Common myeloid progenitor, CD34-positive (primary cell): ENCODE measurements at places on chromosomes 3 and 15.

DNA sequence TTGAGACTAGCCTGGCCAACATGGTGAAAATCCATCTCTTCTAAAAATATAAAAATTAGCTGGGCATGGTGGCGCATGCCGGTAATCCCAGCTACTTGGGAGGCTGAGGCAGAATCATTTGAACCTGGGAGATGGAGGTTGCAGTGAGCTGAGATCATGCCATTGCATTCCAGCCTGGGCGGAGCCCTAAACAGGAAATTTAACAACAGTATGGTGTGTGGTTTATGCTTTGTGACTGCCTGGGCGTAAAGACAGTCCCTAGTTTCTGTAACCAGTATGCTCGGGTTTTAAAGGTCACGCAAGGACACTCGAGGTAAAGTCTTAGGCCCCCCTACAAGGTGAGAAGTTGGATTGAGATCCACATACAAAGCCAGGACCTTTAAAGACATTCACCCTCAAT, 43.3 kb downstream of the USP50 start:
- DNase-seq, result no peak

DNA sequence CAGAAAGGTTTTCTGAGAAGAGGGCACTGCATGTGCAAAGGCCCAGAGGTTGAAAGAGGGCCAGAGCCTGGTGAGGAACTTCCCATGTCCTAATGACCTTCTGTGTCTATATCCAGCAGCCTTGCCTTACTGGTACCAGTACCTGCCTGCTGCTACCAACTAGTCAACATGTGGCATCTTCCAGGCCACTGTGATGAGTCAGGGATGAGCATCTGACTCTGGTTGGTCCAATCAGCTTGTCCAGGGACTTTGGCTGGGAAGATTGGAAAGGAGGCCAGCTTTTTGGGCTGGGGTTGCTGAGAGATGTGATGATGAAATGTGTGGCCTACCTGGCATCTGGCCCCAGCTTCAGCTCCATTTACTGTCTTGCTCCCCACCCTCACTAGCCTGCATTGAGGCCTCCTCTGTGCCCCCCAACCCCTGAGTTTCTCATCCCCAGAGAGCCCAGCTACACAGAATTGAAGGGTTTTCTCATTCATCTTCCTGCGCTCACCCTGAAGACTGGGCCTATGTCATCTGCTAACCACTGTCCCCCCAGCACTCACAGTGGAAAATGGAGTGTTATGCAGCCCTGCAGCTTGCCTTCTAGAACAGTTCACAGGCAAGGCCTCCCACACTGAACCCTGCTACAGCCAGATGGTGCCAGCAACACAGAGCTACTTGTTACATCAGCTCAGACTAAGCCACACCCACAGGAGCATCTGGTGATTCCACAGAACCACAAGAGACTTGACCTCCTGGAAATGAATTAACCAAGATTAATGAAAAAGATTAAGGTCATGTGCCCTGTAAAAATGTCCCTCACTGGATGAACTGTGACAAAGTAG, 1.3 kb upstream of the TWF2 start:
- DNase-seq, result peak; percentile 83

DNA sequence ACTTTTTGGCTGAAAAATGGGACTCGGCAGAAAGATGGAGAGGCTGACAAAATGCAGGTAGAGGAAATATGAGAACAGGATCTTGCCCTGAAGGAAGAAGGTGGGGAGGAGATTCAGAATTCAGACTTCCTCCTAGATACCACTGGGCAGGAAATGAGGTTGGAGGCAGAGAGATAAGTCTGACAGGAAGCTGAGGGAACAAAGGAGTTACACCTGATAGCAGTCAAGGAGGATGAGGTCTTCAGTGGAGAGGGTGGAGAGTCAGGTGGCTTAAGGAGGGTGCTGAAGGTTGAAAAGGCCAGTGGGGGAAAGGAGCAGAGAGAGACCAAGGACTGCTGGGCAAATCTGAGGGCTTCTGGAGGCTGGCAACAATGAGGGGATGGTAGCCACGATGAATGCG, 56.8 kb downstream of the CCR4 start:
- peak; percentile 11 for DNase-seq

- DNase-seq, result peak; percentile 69
Observed at GRCh38 chr3:177836671-177837070, 639.4 kb upstream of the TBL1XR1 start.

GRCh38 chr3:139917226-139917785, 17.7 kb upstream of the CLSTN2 start:
- no peak for DNase-seq

GRCh38 chr3:19284974-19285373, 136.7 kb downstream of the KCNH8 start:
- no peak for DNase-seq

DNA sequence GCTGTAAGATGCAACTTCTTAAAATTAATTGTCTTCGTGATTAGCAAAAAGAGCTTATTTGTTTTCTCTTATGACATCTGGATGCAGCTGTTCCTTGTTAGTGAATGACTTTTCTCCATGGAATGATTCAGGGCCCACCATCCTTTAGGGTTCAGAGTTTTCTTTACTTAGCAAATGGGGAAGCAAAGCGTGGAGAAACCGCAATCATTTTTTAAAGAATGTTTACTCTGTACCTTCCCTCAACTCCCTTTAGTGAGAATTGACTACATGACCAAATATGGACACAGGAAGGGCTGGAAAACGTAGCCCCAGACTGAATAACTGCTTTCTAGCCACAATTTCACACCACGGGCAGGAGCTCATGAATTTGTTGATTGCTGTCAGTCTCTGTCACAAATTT, 130.1 kb downstream of the EDEM1 start:
- peak; percentile 66 for DNase-seq

GRCh38 chr3:108602249-108602934, 12.9 kb downstream of the DZIP3 start:
- DNase-seq, result peak; percentile 27

DNA sequence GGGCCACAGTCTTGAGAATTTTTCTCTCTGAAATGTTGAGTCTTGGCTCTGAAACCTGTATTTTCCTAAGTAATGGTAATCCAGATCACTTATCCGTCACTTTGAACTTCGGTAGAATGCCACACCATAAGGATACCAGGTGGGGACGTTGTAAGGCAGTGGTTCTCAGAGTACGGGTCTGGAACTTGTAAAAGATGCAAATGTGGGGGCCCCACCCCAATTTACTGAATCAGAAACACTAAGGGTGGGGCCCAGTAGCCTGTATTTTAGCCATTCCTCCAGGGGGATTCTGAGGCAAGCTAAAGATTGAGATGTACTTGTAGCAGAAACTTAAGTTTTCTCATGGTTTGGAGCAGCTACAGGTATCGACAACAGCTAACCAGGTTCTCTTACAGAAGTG, 555.3 kb downstream of the FOXP1 start:
- DNase-seq, result no peak

DNA sequence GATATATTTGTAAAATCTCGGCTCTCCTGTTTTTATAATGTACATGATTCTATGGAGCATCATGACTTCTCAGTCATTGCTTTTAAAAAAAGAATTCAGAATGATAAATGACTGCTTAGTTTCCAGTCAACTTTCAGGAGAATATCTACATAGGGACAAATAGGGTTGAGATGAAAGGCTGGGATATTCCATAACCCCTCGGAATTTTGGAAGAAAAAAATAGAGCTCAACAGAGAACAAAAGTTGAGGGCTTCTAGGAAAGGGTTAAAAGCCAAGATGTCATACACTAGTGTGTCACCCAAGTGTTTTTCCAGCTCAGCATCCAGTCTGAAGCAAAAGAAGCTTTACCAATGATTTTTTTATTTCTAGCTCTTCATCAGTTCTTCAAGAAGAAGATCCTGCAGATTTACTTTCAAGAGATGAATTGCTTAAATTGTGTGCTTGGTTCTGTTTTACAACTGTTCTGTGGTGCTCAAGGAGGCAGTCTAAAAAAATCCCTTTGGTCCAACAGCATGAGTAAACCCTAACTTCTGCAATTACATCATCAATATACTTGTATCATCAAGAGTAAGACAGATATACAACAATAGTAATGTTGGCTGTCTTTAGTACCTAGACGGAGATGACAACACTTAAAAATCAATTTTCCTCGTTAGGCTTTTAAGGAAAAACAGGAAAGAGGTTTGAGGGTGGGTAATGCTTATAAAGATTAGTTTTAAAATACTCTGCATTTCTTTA, 979 bp downstream of the UNC13C start:
- DNase-seq, result peak; percentile 22

- DNase-seq, result no peak
Observed at GRCh38 chr3:105842449-105842848, 26.4 kb downstream of the CBLB start.

DNA sequence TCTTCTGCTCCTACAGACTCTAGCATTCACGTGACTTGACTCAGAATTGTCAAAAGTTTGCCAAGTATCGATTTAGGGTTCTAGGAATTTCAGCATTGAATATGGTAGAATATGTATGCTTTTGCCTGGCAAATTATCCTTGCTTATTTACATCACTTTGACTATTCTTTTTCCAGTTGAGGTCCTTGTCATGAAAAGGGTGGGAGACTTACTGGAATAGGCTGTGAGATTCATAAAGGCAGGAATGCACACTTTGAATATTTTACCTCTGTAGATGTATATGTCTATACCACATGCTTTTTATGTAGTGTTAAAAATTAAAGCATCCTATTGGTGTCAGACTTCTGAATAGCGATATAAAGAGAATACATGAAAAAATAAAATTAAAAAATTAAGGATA, 378.8 kb upstream of the RARB start:
- no peak for DNase-seq

- DNase-seq, result peak; percentile 60
Observed at GRCh38 chr3:28286595-28286994, 45.2 kb downstream of the CMC1 start.

- no peak for DNase-seq
Observed at GRCh38 chr3:49629866-49630265, 44.3 kb upstream of the APEH start.

DNA sequence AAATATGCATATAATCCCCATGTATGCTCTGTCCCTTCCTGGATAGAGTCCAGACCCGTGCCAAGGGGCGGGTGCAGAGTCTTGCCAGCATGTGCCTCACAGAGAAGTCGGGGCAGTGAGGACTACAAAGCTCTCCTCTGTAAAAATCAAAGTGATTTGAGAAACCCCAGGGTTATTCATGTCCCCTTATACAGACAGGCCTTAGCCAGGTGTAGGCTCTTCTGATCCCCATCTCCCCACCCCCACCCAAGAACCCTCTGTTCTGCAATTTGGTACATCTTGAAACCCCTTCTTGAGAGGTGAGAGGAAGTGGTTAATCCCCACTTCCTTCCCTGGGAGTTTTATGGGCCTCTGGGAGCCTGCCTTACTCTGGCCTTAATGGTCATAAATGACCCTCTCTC, 24.7 kb downstream of the TRIM71 start:
- peak; percentile 66 for DNase-seq

DNA sequence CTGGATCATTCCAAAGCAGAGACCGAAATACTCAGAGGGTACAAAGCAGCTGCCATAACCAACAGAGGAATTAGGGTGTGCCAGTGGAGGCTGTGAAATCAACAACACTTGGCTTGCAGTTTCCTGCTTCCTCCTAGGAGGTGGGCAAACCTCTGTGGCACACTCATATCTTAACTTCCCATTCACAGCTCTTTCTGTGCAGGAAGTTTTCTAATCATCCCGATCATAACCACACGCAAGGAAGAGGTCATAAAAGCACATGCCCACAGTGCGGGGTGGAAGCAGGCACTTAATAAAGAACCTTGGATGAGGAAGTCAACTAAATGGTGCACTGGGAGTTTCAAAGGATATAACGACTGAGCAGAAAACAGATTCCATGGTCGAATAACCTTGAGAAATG, 5.1 kb downstream of the SCAMP2 start:
- peak; percentile 94 for DNase-seq

- no peak for DNase-seq
Observed at GRCh38 chr3:125212509-125213363, at the start of gene SLC12A8. SLC12A8 (minus strand) TSS chr3:125212748; CDS start chr3:125211349, 1,399 bp downstream.

DNA sequence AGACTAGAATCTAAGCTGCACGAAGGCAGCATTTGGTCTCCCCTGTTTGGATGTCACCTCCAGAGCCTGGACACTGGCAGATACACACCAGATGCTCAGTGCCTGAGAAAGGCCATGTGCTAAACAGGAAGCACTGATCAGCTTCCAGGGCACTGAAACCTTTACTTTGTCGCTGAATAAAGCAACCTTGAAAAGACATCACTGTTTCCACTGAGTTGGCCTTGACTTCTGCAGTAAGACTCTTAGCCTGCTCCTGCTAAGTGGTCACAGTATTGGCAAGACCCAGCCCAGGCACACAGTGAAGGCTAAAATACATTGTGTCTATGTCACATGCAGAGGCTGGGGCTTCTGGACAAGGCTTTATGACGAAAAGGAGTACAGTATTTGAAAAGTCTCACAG, 104.3 kb upstream of the ICE2 start:
- DNase-seq, result no peak

DNA sequence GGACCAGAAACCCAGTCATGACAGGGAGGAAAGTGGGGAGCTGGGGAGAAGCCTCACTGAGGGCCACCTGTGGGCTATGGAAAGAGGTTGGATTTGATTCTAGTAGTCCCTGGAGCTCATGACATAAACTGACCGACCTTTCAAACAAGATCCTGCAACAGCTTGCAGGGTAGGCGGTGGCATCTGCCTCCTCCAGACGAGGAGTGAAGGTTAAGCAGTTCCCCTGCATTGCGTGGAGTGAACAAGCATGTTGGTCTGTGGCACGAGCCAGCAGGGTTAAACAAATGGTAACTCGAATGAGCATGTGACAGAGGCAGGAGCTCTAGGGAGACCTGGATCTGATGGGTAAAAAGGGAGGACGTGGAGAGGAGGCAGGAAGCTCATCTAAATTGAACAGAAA, 12.7 kb downstream of the TGM4 start:
- no peak for DNase-seq

DNA sequence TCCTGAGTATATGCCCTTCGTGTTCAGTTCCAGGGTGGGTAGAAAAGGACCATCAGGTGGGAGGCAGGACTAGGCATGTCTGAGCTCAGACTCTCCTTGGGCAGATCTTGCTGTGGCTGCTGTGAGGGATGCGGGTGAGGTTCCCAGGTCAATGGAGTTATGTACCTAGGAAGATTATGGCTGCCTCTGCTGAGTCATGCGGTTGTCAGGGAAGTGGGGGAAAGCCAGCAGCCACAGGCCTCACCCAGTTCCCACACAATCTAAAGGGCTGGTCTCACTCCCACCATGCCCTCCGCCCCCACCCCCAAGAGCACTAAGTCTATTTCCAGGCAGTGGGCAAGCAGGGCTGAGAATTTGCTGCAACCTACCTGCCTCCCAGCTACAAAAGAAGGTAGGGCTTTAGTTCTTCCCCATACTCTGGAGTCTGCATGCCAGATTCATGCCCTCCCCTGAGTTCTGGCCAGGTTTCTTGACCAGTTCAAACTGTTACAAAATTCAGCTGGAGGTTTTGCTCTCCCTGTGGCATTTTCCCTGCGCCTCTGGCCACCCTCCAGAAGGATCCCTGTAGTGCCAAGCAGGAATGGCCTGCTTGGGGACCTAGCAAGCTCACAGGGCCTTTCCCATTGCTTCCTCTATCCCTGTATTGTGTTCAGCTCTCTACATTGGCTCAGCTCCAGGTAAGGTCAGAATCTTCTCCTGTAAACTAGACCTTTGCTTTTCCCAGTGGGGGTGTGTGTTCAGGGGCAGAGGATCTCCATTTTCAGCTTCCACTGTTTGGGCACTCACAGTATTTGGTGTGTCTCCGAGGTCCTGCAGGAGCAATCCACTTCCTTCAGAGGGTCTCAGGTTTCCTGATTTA, 12.7 kb upstream of the TMCO5A start:
- DNase-seq, result peak; percentile 7
